ENCODE measurements at places on chromosomes 1 and 21.

- DNase-seq, result no peak
Measured at GRCh38 chr1:160499631-160500030, 23.4 kb downstream of the SLAMF6 start.

GRCh38 chr1:201084295-201084694, 27.9 kb downstream of the CACNA1S start:
- peak; percentile 11 for DNase-seq

GRCh38 chr1:24437631-24438396, 22.2 kb downstream of the NIPAL3 start:
- no peak for DNase-seq

- no peak for DNase-seq
Measured at GRCh38 chr1:2134621-2135307, 59.8 kb downstream of the FAAP20 start.

DNA sequence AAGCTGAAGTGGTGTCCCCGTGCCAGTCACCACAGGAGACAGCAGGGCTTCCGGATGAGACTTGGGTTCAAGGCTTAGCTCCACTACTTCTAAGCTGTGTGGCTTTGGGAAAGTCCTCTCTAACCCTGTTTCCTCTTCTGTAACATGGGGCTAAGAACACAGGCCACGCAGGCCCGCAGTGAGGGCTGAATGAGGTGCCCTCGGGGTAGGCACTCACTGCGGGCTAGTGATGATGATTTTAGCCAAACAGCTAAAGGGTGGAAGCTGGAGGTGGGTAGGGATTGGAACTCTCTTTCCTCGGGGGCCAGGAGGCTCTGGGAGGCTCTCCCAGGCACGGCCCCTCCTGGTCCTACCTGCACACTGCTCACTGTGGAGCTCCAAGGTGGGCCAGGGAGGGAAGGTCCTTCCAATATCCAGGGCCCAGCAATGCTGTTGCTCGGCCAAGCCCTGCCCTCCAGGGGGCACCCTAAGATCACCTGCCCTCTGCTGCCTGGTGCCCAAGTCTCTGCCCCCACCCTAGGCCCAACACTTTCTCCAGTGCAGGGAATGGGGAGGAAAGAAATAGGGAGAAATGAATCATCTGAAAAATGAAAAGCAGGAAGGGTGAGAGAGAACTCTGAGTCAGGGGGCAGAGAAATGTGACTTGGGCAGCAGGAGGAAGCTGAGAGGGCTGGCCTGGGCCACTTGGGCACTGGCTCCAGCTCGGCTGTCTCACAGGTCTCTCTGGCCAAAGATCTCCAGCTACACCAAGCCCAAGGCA, 19.2 kb upstream of the EVA1B start:
- DNase-seq, result no peak

DNA sequence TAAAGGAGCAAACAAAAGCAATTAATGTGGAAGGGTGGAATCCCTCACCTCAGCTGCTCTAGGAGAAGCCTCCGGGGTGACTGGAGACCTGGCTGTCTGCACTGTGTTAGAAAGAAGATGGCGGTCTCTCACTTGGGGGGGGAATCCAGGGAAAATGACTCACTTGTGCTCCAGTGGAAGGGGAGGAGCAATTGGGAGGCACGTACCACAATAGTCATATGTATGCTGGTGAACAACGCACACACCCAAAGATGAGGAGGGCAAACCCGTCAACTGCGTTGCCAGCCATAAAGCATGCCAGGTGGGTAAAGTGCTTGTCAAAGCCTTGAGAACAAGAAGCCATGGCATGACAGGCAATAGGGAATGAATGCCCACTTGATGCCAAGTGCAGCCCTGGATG, 22.1 kb downstream of the PLEKHA6 start:
- DNase-seq, result no peak

- DNase-seq, result no peak
Measured at GRCh38 chr1:187469836-187470235, 641.1 kb downstream of the PLA2G4A start.

GRCh38 chr1:154844297-154844681, 25.8 kb downstream of the KCNN3 start:
- DNase-seq, result no peak

- no peak for DNase-seq
Measured at GRCh38 chr1:15850471-15851001, 3.0 kb downstream of the SPEN start.

- DNase-seq, result no peak
Measured at GRCh38 chr1:226553266-226553923, 4.8 kb downstream of the STUM start.

Measured in NCI-H2107 (cell line).